ENCODE measurements at places on chromosomes 6 and 20.

DNA sequence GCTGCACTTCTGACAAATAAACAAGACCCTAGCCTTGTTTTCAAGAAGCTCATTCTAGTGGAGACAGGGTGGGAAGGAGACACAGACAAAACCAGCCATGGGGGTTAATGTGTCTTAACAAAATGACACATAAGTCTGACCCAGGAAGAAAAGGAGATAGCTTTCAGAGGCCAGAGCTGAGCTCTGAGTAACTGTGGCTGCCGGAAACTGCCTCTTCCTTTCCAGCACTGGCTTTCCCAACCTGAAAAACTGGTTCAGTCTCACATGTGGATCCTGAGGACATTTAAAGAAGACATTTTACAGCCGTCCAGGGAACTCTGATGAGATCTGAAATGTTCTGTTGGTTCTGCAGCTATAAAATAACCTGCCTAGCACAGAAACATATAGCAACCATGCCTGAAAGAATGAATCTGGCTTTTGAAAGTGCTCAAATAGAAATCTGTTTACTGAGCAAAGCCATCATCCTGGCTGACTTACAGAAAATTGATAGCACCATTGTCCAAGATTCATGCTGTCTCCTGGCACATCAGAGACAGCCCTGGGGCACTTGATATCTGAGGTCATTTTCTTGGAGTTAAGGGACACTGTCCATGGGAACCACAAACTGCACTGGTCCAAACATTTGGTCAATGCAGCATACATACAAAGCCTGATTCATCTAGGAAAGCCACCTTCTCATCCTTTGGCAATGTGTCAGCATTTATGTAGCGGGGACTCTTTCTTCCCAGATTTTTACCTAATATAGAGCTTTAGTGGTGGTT, 83.2 kb upstream of the PAX1 start:
- DNase-seq: no peak

DNA sequence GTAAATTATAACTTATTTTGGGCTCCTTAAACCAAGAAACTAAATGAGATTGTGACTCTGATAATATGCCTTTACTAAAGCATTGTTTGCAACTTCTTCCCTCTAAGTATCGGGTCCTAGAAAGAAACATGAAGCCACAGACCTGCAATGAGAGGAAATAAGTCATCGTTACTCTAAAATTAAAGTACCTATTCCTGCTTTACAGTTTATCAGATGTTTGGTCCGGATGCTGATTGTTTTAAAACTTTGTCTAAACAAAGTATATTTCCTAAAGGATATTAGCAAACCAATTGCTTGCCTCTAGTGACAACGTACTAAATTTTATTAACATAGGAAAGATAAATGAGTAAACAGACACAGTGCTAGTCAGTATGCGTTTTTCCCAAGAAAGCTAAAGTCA, 216.8 kb downstream of the GJA1 start:
- no peak for DNase-seq

DNA sequence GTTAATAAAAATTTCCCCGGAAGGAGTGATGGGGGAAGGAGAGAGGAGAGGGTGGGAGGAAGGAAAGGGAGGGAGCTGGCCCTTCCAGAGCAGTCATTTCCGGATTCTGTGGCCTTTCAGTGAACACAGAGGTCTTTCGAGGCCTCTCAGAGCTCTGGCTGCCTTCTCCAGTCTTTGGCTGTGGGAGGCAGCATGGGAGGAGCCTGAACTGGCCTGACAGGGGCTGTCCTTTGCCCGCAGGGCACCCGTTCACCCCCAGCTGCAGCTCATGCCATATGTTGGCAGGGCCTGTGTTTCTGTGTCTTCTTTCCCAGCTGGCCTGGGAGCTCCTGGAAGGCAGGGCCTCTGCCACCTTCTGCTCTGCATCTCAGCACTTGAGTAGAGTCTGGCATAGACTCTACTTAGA, 95.5 kb downstream of the PPP1R14C start:
- DNase-seq: peak; percentile 27

DNA sequence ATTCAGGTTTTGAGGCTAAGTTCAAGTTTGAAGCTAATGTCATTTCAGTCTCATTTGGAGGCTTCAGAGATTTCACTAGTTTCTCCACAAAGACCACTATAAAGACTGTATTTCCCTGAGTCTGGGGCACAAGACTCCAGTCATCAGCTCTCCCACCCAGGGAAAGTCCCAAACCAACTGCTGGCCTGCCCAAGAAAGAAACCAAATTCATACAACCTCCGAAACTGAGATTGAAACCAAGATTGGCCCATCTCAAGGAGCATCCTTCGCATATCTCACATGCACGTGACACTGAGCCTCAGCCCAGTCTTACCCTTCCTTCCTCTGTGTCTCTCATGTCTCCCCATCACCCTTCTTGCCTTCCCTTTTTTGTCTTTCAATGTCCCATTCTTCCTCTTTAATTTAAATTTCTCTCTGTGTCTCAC, 3.5 kb upstream of the LTA start:
- DNase-seq: no peak

- DNase-seq: no peak
Measured at GRCh38 chr6:43995137-43995536, 132.1 kb downstream of the MRPL14 start.

DNA sequence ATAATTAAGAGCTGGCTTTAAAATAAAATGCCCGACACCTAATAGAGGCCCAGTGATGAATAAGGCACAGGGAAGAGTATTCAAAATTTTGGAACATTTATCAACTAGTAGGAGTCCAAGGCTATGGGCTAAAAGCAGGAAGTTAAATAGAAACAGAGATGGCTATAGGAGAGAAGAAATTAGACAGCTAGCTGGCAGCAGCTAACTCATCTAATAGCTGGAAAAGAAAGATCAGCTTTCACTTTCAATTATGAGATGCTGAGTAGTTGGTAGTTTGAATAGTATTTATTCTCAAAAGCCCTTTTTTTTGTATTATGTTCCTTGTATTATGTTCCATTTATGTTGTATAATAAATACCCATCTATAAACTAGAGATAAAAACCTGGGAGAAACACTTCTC, 215.7 kb downstream of the SLC35F1 start:
- DNase-seq: no peak

- DNase-seq: no peak
Measured at GRCh38 chr6:167092672-167093339, 30.1 kb upstream of the CCR6 start.

- DNase-seq: peak; percentile 47
Measured at GRCh38 chr6:157443066-157443800, 62.2 kb downstream of the ZDHHC14 start.

GRCh38 chr20:4607287-4607713, 114.4 kb upstream of the PRND start:
- DNase-seq: peak; percentile 81

DNA sequence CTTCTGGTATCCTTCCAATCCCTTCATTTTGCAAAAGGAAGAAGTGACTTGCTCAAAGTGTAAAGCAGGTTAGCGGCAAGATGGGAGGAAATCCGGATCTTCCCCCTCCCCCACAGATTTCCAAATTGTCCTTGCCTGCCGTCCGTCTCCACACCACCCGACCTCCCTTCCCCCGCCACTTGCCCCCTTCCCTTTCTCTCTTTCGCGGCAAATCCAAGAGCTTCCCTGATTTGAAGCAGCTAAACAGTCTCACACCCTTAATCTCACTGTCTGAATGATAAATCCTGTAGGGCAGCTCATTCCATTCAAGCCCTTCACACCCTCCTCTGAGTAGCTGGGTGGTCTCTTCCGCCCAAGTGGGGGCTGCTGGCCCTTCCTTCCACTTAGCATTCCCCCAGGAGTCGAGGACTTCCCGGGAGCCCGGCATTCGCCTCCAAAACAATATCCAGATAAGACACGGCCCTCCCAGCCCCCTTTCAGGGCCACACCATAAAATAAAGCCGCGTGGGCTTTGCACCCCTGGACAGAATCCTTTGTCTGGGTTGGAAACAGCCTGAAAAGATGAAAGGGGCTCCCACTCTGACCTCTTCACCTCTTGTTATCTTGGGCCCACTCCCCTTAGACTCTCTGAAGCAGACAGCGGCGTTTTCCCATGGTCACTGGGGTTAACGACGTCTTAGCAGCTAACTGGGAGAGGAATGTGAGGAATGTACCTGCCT, 44.0 kb upstream of the PIM1 start:
- no peak for DNase-seq

GRCh38 chr6:154814063-154814462, 80.8 kb downstream of the SCAF8 start:
- no peak for DNase-seq

DNA sequence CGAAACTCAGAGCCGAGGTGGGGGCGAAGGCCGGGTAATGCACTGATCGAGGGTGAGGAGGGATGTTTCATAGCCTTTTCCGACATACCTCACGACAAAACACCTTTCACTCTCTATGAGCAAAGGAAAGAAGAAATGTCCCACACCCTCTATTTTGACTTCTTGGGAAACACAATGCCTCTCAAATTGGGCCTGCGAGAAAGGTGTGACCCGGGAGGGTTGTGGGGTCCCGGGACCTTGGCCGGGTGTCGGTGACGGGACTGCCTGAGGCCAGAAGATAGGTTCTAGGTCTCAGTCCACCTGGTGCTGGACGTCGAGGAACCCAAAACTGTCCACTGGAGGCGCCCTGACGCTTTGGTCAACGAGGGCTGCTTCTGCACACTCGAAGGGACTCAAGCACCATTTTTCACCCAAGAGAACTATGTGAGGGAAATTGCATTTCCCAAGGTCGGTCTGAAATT, 41.1 kb upstream of the OSTM1 start:
- DNase-seq: peak; percentile 37

GRCh38 chr6:169810066-169810989, 58.9 kb downstream of the ERMARD start:
- DNase-seq: no peak

- DNase-seq: no peak
Measured at GRCh38 chr6:56482525-56482924, 160.2 kb downstream of the DST start.

DNA sequence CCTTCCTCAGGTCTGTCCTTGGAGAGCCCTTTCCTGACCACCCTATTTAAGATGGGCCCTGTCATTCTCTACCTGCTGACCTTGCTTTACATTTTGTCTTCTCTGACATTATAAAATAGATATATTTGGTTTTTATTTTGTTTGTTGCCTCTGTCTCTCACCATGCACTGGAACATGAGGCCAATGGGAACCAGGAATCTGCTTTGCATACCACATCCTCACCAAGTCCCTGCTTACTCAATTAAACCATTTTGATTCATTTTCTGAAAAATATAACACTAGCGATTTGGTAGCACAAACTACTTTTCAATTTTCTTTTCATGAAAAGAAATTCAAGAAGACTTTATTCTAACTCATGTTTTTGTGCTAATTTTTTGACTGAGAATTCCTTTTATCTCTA, 32.8 kb upstream of the POPDC3 start:
- no peak for DNase-seq

- DNase-seq: no peak
Measured at GRCh38 chr6:167997642-167998041, at the start of gene KIF25. KIF25 (plus strand) TSS chr6:167997671; CDS start chr6:168029586, 31,915 bp downstream.

DNA sequence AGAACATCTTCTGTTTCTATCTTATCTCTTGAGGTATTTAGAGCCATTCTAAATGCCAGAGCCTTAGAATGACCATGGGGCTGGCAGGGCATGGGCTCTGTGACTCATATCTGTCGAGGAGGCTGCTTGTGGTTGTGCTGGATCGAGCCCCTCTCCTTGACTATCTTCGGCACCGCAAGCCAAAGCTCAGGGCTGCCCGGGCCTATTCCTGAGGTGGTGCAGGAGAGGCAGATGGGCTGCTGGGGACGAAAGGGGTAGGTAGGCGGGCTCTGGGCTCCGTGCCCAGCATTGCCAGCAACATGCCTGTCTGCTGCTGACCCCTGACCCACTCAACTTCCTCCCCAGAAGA, 89.9 kb downstream of the NOL4L start:
- DNase-seq: no peak

- no peak for DNase-seq
Measured at GRCh38 chr20:20888266-20888656, 175.8 kb upstream of the RALGAPA2 start.

GRCh38 chr6:50689210-50689609, 24.1 kb upstream of the TFAP2D start:
- DNase-seq: no peak

DNA sequence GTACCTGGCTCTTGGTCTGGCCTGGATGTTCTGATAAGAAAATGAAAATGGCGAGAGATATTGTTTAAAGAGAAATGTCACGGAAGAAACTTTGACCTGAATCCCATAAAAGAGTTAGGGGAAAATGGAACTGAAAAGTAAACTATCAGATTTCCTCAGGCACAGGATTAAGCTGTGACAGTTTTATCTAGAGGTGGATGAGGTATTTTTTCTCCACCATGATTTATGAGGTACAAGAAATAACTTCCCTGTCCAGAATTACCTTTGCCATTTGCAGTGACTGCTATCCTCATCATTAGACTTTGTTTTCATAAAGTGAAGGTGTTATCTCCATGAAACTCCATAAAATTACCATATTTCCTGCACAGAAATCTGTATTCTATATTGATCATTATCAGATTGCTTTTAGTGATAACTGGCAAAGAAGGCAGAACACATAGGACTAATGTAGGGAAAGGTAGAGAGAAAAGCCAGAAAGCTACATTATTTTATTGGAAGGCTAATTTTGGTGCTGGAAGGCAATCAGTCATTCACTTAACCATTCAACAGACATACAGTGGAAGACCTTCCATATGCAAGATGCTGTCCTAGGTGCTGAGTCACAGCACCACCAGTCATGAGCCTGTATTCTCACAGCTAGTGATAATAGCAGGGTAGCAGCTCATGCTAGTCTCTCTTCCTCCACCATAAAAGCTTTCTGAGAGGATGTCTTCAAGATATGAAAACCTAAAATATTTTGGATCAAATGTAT, 427.3 kb upstream of the CITED2 start:
- peak; percentile 16 for DNase-seq

DNA sequence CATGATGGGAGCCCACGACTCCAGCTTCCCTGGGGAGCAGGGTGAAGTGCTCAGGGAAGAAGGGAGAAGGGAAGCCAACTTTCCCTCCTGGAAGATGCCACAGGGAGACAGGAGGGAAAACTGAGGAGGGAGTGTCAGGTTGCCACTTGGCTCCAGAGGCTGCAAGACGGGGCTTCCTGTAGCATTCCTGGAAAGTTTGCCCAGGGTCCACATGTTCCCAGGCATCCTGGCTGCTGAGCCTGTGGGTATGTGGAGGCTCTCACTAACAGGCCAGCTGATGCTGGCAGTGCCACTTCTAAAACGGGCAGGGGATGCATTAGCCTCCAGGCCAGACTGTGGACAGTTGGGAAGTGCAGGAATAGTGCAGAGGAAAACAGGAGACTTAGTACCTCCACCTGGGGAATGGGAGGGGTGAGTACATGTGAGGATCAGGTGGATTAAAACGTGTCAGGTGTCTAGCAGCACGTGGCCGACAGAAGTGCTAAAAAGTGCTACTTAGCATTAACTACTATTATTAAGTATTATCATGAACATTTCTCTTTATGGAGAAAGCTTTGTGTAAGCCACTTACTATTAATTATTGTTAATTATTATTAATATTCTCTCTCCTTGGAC, 33.2 kb downstream of the BANF2 start:
- DNase-seq: no peak

DNA sequence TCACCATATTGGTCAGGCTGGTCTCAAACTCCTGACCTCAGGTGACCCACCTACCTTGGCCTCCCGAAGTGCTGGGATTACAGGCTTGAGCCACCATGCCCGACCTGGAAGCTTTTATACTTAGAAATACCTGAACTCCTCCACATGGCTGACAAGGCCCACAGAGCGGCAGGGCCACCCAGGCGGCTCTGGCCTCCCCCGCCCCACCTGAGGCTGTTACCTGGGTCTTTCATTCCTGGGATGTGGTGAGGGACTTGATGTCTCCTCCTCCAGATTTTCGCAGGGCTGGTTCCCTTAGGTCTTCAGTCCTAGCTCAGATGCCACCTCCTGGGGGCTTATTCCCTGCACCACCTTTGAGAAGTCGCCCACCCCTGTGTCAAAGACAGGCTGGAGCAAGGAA, 152.1 kb downstream of the LY86 start:
- no peak for DNase-seq
